ENCODE measurements at places on chromosomes 16 and 17.

- DNase-seq = no peak
These were observed 4.1 kb upstream of the SALL1 start for GRCh38 chr16:51155199-51155607.

GRCh38 chr17:72176951-72177660 is 56.3 kb downstream of the SOX9 start:
- DNase-seq = no peak

DNA sequence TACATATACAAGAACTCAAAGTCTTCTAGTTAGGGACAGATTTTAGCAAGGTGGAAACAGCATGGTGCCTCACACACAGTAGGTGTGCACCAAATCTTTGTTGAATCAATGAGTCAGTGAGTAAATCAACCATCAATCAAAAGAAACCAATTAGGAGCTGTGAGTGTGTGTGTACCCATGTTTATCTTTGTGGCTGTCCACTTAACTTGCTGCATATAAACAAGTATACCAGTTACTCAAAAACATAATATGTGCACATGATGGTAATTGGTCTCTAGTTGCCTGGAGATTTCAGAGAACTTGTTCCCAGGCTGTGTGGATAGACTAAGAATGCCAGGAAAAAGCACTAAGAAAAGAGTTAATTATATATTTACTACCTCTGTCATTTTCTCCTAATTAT is 272.2 kb upstream of the CCL2 start:
- no peak for DNase-seq

DNA sequence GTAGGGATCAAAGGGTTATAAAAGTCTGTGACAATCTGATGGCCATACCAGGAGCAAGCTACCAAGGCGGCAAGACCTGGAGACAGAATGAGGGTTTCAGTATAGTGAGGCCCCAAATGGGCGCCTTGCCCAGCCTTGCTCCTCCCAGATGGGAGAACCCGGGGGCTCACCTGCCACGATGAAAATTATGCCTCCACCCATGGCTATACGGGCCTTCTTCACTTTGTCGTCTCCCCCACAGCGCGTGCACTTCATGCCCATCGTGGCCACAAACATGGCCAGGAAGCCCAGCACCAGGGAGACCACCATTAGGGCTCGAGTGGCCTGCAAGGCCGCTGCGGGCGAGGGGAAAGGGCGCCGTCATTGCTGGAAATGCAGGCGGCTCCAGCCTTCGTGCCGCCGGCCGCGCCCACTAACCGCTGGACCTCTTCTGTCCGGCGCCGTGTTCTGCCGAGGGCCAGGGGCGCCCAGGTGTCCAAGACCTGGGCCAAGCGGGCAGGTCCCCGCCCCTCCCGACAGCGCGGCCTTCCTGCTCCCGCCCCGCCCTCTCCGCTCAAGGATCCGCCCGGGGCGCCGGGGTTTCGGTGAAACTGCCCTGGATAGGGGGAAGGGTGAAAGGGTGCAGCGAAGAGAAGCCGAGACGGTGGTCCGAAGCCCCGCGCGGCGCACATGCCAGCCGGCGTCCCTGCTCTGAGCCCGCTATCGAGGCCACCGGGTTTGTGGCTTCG is 1.5 kb downstream of the CLDN7 start:
- DNase-seq = peak; percentile 42

DNA sequence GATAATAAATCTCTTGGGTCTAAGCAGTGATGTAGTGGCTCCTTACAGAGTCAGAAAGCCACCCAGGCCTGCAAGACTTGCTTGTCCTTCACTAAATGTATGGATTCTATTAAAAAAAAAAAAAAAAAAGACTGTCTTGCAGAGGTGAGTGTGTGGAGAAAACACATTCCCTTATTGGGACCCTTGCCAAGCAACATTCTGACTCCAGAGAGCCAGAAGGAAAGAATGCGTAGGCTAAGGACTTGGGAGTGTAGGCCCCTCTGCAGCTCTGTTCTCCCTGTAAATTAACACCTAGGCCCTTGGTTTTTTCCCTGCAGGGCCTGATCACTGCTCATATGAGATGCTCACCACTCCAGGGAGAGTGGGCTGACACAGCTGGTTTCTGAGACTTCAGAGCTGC is 17.8 kb downstream of the SCPEP1 start:
- DNase-seq = no peak

- DNase-seq = no peak
These were observed 65.0 kb downstream of the MPRIP start for GRCh38 chr17:17107281-17107680.

- DNase-seq = no peak
These were observed 40.1 kb upstream of the RPL38 start for GRCh38 chr17:74163271-74163821.

DNA sequence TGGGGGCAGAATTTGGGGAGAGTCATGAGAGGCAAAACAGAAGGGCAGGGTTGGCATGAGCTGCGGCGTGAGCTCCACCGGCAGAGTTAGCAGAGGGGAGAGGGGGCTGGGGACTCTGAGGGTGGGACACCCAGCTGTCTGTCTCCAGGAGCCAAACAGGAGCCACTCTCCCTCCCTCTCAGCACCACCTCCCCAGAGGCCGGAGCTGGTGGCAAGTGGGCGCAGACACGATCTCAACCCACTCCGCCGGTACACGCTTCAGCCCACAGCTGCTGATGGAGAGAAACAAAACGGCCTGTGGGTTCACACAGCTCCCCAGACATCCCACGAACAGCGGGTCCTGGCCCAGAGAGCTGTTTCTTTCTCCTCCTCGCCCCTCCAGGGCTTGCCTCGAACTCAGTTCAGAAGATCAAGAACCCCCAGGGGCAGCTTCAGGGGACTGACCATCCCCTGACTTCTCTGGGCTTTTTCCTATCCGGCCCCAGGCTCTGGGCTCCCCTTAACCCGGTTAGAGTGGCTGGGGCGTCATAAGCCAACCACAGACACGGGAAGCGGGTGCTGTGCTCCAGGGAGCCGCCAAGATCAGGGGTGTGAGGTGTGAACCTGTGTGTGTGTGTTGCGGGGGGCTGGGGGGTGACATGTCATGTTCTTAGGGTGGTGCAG is 7.6 kb downstream of the RHBDF2 start:
- DNase-seq = peak; percentile 47

- DNase-seq = no peak
These were observed 22.3 kb downstream of the FOXN1 start for GRCh38 chr17:28528327-28529012.

- DNase-seq = no peak
These were observed 82.1 kb upstream of the CCL1 start for GRCh38 chr17:34445101-34445500.

DNA sequence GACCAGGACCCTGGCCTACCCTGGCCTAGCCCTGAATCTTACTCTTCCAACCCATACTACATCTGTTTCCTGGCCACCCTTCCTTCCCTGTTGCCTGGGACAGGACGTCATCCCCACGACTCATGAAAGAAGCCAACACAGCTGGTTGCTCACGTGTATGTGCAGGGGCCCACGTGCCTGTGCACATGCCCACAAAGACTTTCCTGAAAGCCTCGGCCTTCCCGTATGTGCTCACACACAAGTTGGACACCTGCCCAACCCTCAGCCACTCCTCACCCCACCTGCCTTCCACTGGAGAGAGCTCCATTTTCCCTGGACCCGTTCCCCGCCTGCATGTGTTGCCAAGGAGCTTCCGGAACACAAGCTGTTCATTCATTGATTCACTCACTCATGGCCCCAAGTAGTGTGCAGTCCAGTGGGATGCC is 7.0 kb downstream of the PLXDC1 start:
- DNase-seq = no peak

GRCh38 chr17:55420067-55420775 is 1.4 kb downstream of the MMD start:
- DNase-seq = peak; percentile 55

DNA sequence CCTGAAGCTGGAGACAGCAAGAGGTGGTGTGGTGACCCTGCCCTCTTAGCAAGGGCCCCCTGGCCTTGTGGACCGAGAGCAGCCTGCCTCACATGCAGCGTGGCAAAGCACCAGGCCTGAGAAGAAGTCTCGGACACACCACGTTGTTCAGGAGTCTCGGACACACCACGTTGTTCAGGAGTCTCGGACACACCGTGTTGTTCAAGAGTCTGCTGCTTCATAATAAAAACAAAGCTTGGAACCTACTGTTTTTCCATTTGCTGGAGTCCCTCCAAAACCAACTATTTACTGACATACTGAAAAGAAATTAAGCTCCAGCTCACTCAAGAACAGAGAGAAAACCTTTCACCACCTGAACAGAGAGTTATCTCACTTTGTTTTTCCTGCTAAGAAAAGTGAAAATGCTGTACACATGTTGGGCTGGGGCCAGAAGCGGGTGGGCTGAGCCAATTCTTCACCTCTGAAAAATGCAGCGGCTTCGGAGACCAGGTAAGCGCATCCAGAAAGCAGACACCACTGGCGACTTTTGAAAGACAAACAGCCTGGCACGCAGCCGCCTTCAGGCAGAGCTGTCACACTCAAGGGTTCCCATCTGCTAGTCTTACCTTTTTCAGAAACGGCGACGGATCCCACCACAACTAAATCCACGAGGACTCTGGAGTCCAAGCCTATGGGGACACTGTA is 8.9 kb downstream of the MTHFSD start:
- DNase-seq = no peak

DNA sequence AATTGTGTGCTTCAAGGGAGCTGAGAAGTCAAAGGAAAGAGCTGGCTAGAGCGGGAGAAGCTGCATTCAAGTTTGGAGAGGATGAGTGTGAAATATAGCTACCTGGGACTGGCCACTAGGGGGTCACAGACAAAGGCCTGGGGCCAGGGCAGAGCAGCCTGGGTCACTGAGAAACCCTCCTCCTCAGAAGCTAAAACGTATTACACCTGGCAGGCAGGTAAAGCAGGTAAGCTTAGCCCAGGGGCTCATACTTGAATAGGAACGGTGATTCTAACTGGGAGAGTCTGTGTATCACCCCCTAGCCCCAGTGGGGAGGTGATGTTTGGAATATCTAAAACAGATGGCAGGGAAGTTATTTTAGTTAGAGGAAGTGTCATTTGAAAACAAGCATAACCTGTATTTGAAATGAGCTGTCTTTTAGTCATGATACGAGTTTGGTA is 6.8 kb downstream of the KRT37 start:
- DNase-seq = no peak

- DNase-seq = no peak
These were observed 12.0 kb downstream of the LITAFD start for GRCh38 chr16:8893976-8894690.

DNA sequence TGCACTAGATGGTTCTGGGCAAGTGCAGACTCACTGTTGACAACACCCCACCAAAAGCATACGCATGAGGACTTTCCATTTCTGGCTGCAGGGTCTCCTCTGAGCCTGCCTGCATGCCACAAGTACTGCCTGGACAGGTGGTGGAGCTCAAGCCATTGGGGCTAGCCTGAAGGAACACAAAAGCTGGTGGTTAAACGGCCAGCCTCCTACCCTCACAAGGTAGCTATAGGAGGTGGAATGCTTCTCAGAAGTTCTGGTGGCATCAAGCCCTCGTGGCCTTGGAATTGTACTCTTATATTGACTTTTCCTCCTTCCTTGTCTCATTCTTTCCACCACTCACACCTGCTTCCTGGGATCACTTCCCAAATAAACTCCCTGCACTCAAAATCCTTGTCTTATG is 56.6 kb upstream of the BCAR1 start:
- no peak for DNase-seq

GRCh38 chr16:70778901-70779309 is 22.1 kb downstream of the VAC14 start:
- no peak for DNase-seq

- no peak for DNase-seq
These were observed 78.5 kb downstream of the WNT3 start for GRCh38 chr17:46739982-46740381.

DNA sequence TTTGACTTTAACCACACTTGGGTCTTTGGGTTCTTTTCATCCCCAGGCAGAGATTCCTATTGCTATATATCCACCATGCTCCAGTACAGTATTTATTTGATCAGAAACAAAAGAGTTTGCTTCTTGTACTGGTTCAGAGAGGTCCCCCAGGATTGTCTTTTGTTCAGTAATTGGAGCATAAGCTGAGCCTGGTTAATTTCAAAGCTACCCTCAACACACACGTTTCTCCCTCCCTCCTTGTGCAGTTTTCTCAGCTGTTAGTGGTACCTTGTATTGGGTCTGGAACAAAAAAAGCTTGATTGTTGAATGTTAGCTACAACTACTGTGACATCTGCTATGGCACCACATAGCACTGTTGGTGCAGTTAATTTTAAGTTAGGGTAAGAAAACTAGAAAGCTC is 50.0 kb downstream of the NUP93 start:
- no peak for DNase-seq

DNA sequence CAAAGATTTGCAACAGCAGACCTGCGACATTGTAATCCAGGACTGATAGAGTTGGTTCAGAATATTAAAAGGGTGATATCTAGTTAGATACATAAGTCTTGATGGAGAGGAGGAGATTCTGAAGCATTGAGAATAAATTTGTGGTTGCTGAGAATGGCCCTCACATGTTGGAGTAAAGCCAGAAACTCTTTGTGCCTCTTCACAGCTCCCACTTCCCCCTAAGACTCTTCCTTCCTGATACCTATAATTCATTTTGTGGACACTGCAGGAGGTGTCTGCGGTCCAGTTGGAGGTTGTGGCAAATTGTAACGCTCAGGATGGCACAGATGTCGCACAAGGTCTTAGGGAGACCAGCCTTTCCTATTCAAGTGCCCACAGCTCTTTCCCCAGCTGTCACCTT is 17.5 kb downstream of the WWOX start:
- no peak for DNase-seq

- DNase-seq = no peak
These were observed 78.7 kb downstream of the CRISPLD2 start for GRCh38 chr16:84898447-84898846.

DNA sequence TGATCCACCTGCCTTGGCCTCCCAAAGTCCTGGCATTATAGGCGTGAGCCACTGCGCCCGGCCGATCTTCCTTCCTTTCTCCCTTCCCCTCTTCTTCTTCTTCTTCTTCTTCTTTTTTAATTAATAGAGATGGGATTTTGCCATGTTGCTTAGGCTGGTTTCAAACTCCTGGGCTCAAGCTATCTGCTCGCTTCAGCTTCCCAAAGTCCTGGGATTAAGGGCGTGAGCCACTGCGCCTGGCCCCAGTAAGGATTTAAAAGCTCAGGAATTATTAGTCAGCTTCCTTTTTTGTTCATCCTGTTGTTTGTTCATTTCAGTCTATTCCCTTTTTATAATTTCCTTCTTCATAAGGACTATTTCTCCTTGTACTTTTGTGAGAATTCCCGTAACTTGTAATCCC is 32.7 kb upstream of the LRRC37A start:
- DNase-seq = no peak

DNA sequence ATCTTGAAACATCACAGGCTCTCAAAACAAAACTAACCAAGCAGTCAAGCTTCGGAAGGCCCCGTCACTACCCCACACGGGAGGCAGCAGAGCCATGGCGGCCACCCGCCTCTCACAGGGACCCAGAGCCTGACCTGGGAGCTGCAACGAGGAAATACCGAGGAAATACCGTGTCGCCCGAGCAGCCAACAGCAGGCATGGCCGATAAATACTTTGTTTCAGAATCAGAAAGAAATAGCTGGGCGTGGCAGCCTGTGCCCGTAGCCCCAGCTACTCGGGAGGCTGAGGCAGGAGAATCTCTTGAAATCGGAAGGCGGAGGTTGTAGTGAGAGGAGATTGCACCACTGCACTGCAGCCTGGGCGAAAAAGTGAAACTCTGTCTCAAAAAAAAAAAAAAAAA is 6.9 kb downstream of the LMF1 start:
- peak; percentile 18 for DNase-seq

Measured in CD4-positive, alpha-beta T cell treated with Interleukin-10 for 1 hour (primary cell).